A549 (cell line): ENCODE measurements at places on chromosomes 7 and 10.
A peak's percentile ranks its signal among the peaks of the same experiment; 100 is the strongest.

DNA sequence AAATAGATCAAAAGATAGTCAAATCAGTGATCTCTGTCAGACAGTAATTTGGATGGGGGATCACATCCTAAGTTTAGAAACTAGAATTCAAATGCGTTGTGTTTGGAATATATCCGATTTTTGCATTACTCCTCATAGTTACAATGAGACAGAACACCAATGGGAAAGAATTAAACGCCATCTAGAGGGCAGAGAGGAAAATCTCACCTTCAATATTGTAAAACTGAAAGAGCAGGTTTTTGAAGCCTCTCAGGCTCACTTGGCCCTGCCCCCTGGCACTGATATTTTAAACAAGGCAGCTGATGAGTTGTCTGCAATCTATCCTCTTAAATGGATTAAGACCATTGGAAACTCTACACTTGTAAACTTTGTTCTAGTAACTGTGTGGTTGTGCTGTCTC lies 17.7 kb downstream of the FRG2B start:
- peak; percentile 35 for DNase-seq

GRCh38 chr7:92115821-92116220 lies 18.5 kb downstream of the CYP51A1 start:
- no peak for DNase-seq

GRCh38 chr7:98295467-98296192 lies 14.1 kb downstream of the BRI3 start:
- DNase-seq = no peak

DNA sequence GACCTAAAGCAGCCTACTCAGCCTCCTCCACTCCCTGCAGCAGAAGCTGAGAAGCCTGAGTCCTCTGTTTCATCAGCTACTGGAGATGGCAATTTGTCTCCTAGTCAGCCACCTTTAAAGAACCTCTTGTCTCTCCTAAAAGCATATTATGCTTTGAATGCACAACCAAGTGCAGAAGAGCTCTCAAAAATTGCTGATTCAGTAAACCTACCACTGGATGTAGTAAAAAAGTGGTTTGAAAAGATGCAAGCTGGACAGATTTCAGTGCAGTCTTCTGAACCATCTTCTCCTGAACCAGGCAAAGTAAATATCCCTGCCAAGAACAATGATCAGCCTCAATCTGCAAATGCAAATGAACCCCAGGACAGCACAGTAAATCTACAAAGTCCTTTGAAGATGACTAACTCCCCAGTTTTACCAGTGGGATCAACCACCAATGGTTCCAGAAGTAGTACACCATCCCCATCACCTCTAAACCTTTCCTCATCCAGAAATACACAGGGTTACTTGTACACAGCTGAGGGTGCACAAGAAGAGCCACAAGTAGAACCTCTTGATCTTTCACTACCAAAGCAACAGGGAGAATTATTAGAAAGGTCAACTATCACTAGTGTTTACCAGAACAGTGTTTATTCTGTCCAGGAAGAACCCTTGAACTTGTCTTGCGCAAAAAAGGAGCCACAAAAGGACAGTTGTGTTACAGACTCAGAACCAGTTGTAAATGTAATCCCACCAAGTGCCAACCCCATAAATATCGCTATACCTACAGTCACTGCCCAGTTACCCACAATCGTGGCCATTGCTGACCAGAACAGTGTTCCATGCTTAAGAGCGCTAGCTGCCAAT lies 202.2 kb downstream of the ZEB1 start:
- no peak for DNase-seq

DNA sequence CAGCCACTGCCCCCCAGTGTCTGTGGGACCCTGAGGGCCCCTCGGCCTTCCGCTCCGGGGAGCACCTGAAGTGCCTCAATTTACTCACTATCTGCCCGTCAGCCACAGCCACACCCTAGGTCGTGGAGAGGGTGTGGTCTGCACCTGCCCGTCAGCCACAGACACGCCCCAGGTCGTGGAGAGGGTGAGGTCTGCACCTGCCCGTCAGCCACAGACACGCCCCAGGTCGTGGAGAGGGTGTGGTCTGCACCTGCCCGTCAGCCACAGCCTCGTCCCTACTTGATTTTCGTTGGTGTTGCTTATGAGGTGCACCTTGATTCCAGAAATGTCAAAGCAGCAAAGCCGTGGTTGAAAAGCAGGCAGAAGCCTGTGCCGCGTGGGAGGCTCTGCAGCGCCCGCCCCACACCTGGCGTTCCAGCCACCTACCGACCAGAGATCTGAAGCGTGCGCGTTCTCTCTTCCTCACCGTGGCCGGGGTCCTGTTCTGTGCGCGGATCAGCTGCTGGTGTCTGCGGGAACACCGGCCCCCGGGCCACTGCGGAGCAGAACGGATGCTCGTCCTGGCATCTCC lies 101.6 kb downstream of the DYNC2I1 start:
- no peak for DNase-seq

- DNase-seq = no peak
Observed at GRCh38 chr7:34839645-34840044, 181.6 kb downstream of the NPSR1 start.

GRCh38 chr7:131774419-131775220 lies 218.2 kb upstream of the PODXL start:
- DNase-seq = no peak

- no peak for DNase-seq
Observed at GRCh38 chr7:3371601-3372000, 70.5 kb downstream of the SDK1 start.
